ENCODE measurements at places on chromosomes 5 and 9.

DNA sequence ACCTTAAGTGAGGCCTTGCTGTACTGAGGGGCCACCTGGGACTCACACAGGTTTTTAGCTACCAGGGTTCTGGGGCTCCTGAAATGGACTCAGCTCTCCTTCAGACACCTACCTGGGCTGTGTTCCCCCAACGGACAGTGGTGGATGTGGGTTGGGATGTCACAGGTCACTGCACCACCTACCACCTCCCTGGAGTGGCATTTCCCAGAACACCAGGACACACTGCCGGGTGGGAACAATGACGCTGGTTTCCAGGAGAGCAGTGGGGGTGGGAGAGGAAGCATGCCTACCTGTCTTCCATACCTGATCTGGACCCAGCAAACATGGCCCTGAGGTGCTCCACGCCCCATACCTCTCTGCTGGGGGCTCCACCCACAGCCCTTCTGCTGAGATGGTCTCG, 20.9 kb downstream of the ERGIC1 start:
- no peak for DNase-seq

DNA sequence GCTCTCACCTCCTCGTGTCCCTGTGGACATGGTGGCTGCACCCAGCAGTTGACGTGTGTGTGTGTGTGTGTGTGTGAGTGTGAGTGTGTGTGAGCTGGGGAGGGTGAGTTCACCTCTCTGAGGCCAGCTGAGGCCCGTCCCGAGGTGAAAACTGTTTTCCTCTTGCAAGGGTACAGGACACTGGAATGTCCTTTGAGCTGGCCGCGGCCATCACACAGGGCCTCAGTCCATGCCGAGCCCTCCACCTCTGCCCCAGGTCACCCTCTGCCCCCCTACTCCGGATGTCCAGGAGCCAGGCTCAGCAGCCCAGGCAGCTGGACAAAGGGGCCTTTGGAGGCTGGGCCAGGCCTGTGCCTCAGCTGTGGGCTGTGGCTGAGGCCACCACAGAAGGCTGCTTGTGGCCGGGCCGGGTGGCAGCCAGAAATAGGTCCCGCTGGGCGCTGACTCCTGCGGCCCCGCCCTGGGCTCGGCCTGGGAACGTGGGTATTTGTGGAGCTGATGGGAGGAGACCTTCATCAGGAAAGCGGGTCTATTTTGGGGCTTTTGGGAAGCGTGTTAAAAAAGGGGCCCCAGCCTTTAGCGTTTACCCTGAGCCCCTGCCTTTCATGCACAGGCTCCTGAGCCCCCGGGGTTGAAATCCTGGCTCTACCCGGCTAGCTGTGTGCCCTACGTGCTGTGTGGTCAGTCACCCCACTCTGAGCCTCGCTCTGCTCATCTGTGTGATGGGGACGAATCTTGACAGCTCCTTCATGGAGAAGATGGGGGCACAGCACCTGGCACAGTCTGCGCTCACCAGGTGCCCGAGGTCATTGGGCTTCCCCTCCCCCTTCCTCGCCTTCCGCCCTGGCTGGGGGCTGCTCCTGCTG, 75.1 kb upstream of the IER5L start:
- DNase-seq = no peak

DNA sequence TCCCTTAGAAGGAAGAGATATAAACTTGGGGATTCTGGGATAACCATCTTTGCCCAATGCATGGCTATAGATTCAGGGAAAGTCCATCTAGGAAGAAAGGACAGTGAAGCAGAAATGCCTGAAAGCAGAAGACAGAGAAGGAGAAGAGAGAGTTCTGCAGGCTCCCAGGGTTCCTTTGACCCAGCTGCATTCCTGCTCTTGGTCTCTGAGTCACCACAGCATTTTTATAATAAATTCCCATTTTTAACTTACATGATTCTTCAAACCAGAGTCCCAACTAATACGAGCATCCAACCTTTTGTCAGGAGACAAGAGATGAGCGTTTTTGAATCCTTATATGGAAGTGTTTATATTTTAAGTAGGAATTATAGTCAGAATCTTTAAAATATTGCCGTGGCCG, 12.0 kb upstream of the AOPEP start:
- DNase-seq = no peak

DNA sequence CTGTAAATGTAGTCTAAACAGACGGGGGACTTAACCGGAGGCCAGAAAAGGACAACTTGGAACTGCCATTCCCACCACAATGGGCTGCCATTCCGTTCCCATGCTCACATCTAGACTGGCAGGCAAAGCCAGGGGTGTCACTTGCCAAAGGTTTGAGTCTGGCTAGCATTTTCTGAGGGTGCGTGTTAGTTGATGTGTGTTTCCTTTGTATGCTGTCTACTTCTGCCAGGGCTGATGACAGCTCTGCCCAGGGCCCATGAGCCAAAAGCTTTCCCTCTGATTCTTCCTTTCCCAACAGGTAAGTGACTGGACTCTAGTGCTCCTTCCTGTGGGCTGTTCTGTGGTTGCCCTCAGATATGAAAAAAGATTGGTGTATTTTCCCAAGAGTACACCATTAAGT, 68.0 kb downstream of the ZNF608 start:
- DNase-seq = no peak

GRCh38 chr5:55429613-55430253, 105.0 kb downstream of the PLPP1 start:
- no peak for DNase-seq

DNA sequence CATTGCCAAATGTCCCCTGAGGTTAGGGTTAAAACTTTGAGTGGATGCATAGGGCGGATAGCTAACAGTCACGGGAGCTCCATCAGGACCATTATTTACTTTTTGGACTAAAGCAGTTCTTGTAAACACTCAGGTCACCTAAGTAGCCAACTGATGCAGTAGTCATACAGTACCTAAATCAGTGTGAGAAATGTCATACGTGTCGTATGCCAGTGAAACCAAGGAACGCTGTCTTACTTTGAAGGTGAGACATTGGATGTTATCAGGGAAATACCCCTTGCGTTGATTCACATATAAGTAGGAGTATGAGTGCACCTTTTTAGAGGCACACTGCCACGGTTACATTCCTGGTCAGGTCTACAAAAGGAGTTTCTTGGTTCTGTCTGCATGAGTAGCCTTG, 101.9 kb downstream of the LNPEP start:
- DNase-seq = no peak

GRCh38 chr5:165393839-165394238, 1888.4 kb downstream of the MAT2B start:
- no peak for DNase-seq

- DNase-seq = peak; percentile 13
These were observed 36.7 kb downstream of the MTREX start for GRCh38 chr5:55344392-55344992.

- DNase-seq = no peak
These were observed 151.7 kb upstream of the MOCS2 start for GRCh38 chr5:53261245-53261644.

DNA sequence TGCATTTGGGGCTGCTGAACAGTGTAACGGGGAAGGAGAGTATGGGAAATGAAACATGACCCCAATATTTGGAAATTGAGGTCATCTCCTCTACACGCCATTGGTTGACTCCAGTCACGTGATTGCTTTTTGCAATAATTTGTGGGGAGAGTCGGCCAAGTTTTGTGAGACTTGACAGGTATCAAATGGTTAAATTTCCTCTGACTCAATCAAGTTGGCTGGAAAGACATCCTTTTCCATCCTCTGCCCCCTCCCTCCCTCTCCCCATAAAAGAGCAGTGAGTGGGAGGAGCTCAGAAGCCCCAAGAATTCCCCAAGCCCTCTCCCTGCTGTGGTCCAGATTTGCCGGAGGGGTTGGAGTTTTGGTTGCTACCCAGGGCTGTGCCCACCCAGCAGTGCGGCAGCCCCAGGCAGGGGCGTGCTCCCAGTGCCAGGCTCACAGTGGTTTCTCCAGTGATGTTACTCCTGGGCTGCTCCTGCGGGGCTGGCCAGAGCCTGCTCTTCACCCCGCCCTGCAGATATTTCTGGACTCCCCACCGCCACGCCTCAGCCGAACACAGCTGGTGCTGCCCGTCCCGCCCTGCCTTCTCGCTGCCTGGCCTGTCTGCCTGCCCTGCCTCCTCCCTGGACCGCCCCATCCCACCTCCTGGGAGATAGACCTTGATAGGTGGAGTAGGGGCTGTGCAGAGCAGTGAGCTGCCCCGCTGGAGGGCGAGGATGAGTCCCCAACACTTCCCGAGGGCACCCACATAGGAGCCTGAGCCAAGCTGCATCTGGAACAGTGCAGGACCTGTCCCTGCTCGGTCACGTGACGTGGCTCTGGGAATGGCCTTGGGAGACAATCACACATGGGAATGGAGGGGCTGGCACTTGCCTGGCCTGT, 3.4 kb downstream of the COL5A1 start:
- peak; percentile 92 for DNase-seq

DNA sequence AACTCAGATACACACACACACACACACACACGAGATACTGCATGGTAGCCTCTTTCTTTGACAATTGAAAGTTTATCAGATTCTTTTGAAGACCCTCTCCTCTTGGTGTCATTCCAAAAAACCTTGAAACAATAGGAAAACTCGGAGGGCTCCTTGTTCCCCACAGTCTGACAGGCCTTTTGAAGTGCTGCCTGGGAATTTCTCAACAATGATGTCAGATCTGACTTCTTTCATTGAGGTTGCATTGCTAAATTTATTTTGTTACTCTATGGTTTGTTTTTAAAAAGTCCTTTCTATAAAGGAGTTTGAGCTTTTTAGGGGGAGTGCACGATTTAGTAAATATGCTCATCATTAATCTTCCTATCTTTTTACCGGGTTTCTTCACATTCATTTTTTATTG, 583.9 kb downstream of the SEMA5A start:
- DNase-seq = no peak

DNA sequence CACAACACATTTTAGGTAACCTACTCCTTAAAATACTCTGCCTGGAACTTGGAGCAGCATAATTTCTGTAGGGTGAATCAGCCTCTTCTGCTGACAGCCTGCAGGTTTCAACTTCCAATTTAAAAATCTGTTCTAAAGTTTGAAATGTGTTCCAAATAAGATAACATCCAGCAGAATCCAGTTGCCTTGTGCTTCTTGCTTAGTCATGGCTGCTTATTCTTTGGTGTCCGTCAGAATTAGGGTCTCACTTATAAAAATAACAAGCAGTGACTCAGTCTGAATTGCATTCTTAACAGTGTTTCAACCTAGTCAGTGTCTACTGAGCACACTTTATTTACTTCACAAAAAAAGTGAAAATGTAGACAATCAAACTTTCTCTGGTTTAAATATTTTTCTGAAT, 3.7 kb downstream of the CDH6 start:
- DNase-seq = peak; percentile 59

DNA sequence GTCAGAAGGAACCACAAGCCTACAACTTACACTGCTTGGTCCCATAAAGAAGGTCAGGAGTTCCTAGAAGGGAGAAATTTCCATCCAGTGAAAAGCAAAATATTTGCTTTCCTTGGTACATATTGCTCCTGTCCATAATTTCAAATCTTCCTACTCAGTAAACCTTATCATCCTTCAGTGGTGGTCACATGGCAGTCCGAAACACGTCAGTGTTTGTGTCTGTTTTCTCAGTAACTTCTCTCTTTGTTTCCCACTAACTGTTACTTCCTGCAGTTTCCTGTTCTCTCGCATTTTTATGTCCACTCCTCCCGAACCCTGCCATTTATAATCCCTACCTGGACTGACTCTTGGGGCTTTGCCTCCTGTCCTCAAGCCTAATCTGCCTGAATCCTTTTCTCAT, 129.1 kb downstream of the FANCC start:
- DNase-seq = no peak

GRCh38 chr5:112608975-112609374, 128.7 kb upstream of the APC start:
- DNase-seq = no peak

- no peak for DNase-seq
These were observed 530.4 kb upstream of the CDH9 start for GRCh38 chr5:27568811-27569210.

GRCh38 chr5:164326219-164326618, 820.8 kb downstream of the MAT2B start:
- no peak for DNase-seq

GRCh38 chr9:75265525-75265972, 177.2 kb downstream of the OSTF1 start:
- DNase-seq = peak; percentile 1

DNA sequence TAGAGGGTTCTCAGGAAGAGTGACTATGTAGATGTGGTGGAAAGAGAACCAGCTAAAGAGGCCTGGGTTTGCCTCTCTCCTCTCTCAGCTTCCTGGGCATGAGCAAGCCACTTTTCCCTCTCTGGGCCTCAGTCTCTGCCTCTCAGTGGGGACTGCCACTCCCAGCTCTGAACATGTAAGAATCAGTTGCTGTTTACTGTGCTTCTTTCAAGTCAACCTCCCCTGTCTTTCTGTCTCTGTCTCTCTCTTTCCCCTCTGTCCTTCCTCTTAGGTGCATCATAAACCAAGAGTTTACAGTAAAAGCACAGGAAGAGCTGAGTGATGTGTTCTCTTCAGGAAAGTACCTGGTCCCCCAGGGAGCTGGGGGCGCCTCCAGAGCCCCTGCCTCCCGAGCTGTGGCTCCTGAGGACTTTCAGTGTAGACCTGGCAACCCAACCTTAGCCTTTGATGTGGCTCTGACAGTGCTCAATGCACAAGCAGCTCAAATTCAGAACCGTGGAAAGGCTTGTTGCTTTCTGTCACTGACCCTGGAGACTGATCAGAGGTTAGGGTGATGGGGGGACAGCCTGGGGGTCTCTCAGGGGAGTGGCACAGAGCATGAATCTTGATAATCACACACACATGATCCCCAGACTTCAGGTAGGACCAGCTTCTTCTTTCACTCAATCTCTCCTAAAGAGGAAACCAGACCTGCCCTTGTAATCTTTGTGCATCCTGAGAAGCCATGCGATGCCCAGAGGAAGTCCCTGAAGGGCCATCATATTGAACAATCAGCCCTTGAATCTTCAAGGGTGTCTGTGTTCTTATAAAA, 59.4 kb upstream of the TNFSF8 start:
- no peak for DNase-seq

GRCh38 chr5:115267617-115268016, 4.9 kb upstream of the PGGT1B start:
- peak; percentile 9 for DNase-seq

DNA sequence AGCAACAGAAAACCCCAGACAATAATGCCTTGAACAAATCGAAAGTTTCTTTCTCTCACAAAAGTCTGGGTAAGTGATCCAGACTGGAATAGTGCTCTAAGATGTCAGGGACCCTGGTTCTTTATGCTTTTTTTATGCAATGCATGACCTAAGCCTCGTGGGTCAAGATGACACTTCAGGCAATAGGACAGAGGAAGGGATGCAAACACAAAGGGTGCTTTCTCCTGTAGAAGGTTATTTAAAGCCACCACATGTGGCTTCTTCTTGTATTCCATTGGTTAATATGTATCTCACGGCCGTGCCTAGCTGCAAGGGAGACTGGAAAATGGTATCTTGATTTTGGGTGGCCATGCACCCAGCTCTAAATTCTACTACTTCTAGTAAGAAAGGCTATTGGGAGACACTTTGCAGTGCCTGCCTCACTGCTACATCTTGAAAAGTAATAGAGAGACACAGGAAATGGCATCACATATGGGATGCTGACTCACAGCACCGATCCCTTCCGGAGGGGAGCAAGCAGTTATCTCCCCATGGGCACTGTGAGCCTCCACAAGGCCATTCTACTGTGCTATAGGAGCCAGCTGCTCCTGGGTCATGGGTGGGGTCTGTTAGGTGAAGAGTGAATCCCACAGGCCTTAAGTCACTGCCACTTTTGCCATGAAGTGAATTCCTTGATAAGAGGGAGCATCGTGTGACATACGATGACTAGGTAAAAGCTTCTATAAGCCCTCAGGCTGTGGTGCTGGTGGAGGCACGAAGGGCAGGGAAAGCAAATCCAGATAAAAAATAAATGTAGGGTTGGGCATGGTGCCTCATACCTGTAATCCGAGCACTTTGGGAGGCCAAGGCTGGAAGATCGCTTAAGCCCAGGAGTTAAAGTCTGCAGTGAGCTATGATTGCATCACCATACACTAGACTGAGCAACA, 32.5 kb upstream of the RAB14 start:
- no peak for DNase-seq

GRCh38 chr9:91159664-91160121, 202.0 kb downstream of the AUH start:
- DNase-seq = no peak

Measured in amniotic stem cell (primary cell).